ENCODE measurements at places on chromosomes 11 and 22. TPM values are rescaled to one million over a fixed set of nuclear protein-coding genes. Genes with fewer than 3 reads are reported as not detected.

C11orf98 gene
- total RNA-seq = 73.7 TPM

DNA sequence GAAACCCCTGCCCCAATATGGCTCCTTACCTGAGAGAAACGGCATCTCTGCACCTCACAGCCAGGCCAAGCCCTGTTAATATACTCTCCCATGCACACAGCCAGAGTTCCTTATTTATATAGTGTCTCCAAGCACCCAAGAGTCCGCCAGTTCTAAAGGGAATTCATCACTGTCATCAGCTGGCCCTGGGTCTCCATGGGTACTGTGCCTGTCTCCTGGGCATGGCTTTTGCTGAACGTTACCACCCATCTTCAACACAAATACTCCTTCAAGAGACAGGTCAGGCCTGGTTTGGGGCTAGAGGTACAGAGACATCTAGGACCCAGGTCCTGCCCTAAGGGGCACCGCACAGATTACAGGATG, 1.6 kb upstream of the ATG16L2 start:
- DNase-seq = no peak

- DNase-seq = no peak
Observed at GRCh38 chr11:114027926-114028325, 31.6 kb upstream of the ZBTB16 start.

DNA sequence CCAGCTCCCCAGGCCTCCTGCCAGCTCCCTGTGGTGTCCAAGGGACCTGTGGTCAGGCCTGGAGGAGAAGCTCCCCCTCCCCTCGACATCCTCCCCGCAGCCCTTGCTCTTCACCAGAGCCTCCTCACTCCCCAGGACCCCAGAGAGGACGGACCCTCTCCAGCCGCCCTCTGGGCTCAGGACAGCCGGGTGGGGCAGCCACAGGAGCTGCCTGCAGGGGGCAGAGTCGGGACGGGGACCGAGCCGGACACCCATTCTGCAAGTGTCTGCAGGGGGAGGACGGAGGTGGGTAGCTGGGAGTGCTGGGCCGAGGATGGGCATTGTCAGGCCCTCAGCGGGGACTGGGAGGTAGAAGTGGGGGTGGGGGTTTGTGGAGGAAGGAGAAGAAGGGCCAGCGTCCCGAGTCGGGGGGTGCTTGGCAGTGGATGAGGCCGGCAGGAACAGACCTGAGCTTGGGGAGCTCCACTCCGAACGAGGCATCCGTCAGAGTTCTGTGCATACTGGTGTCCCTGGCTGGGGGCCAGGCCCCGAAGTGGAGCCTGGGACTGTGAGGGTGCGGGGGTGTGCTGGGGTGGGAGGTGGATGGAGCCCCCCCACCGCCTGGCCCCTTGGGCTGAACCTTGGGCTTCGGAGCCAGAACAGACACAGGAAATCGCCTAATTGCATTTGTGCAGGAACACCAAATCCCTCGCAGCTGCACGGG, 15.2 kb downstream of the PRR33 start:
- peak; percentile 48 for DNase-seq

TMPRSS13 gene
- 1.1 TPM for total RNA-seq

DNA sequence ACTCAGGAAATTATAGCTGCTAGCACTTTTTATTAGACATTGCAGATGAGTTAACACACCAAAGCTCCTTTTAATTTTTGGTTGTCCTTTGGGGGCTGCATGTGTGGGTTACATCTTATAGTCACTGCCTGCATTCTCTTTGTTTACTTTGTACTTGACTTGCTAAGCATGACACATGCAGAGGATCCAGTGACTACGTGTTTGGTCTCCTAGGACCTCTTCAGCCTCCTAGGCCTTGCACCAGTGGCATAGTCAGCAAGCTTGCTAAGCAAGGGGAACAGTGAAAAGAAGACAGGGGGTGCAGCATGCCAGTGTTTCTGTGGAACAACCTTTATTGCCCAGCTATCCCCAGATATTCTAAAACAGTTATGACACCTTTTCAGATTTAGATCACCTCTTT, 108.2 kb downstream of the PAX6 start:
- peak; percentile 14 for DNase-seq

DNA sequence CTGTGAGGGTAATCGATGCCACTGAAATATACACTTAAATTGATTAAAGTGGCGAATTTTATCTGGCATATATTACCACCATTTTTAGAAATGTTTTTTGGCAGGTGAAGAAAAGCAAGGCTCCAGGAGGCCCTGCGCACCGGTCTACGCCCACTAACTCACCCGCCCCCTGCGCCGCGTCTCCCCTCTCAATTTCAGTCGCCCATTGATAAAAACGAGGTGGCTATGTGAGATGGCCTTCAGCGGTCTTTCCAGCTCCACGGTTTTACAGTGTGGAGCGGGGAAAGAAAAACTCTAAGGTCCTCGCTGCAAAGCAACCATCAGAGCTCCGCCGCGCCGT, 602 bp upstream of the AQP11 start:
- no peak for DNase-seq

- DNase-seq = no peak
Observed at GRCh38 chr22:37703906-37704305, 7.1 kb downstream of the TRIOBP start.

DNA sequence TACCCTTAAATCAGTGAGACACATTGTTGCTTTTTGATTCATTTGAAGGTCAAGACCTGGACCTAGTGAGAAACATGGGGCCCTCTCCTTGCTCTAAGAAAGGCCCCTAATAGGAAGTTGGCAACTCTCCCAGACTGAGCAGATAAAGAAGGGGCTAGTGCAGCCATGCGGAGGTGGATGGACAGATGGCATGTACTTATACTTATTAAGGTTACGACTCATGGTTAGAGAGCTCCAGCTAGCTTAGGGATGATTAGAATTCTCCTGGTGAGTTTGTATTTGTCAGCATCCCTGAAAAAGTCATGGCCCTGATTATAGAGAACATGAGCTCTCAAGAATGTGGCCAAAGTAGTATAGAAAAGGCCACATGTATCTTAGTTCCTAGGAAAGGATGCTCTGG, 112.1 kb upstream of the BDNF start:
- no peak for DNase-seq

GRCh38 chr11:11301212-11301611, 51.8 kb downstream of the CSNK2A3 start:
- no peak for DNase-seq

- no peak for DNase-seq
Observed at GRCh38 chr11:35855671-35856070, 88.2 kb upstream of the LDLRAD3 start.

FOLR1 gene
- not detected for total RNA-seq

SEZ6L gene
- not detected for total RNA-seq

DNA sequence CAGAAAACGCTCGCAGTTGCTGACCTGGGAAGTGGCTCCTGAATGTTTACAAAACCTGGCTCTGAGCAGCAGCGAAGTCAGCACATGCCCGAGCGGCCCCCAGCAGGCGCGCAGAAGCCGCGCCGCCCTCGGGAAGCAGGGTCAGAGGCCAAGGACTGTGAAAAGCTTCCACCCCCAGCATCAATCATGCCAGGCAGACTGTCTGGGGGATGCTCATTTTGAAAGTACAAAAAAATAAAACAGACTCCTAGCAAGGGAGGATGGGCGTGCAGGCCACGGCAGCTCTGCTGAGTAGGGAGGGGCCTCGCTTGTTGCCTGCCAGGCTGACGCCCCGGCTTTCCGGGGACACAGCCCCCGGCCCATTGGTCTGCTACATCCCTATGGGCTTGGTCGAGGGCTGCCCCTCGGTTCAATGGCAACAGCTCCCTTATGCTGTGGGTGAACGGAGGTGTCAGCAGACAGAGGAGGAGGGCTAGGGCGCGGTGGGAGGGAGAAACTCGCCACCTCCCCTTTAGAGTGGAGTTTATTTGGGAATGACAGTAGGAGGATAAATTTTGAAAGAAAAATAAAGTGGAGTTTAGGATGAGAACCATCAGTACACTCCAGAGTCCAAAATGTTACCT, 37.7 kb upstream of the GNB1L start:
- no peak for DNase-seq

DNA sequence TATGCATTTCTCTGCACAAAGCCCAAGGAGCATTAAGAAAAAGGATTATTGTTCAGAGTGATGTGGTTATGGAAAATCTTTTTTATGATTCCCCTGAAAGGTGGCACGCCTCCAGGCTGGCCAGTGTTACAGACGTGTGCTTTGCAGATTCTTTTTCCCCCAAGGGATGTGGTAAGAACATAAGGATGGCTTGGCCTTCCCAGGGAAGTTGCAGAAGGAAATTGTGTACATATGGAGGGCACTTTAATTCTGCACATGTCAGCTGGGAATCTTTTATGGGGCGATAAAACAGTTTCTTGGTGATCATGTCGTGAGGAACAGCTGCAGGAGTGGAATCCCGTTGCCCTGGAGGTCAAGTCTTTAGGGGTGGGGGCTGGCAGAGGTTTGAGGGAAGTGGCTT, 9.7 kb downstream of the SMARCB1 start:
- peak; percentile 84 for DNase-seq

GRCh38 chr11:12767577-12767976, 93.4 kb downstream of the TEAD1 start:
- no peak for DNase-seq

- DNase-seq = no peak
Observed at GRCh38 chr11:45216901-45217300, 69.2 kb downstream of the SYT13 start.

- no peak for DNase-seq
Observed at GRCh38 chr11:27716216-27716615, 16.0 kb upstream of the BDNF start.

MPST gene
- 54.8 TPM for total RNA-seq

GDPD5 gene
- total RNA-seq = 107 TPM

DNA sequence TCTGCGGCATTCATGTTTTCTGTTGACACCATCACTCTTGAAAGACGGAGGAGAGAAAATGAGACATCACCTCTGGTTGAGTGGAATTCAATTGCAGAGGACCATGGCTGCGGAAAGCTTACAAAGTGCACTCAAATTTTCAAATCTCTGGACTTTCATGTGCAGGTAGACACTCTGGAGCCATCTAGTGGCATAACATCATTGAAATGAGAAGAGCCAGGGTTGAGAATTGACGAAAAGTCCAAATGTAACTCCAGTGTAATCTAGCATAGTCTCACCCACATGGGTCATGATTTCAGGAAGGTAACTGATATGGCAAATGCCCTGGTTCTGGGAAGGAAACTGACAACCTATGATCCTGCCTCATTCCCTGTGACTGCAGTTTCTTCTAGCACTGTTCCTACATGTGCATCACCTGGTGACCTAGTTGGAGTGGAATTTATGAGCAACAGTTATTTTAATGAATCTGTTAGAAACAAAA, 687.8 kb downstream of the KCNA4 start:
- peak; percentile 80 for DNase-seq

- peak; percentile 75 for DNase-seq
Observed at GRCh38 chr11:116732271-116733042, 40.3 kb downstream of the BUD13 start.

TEX54 gene
- total RNA-seq = not detected

DNA sequence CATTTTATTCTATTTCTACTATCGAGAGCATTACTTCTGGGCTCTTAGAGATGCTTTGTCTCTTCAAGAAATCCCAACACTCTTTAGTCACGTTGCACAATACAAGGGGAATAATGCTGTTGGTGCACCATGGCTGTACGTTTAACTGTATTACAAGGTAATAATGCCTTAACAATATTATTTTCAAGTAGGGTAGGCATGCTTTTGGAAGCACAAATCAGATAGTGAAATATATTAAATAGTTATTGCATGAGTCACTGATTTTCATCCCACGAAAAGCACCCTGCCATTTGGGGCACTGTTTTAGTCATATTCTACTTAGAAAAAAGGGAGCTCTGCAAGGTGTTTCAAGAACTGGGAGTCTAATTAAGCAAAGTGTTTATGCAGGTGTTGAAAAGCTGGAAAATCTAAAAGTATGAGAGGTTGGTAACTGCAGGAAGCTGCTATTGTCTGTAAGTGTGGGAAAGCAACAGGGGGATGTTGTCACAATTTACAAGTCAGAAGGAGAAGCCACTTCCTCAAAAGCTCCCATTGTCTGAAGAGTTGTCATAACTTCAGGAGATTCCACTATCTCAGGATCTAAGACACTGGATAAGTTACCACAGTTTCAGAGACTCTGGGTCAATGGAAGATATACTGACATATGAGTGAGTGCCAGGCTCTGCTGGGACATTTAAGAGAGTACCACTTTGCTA, 218.2 kb downstream of the JRKL start:
- DNase-seq = no peak

OTOG gene
- total RNA-seq = not detected

DNA sequence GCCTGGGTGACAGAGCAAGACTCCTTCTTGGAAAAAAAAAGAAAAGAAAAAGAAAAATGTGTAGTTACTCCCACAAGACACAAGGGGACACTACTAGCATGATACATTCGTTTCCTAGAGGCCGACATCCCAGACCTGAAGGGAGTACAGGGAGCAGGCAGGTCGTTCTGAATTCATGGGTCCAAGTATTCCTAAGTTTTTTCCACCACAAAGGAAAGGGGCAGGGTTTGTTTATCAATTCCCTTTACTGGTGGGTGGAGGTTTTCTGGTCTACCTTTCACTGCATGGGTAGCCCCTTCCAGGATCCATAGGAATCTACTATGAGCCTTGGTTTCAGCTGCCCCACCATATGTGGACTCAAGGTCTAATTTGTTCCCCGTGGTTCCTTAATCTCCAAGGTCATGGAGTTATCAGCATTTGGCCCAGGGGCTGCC, 11.8 kb downstream of the TIGD3 start:
- peak; percentile 81 for DNase-seq

DNA sequence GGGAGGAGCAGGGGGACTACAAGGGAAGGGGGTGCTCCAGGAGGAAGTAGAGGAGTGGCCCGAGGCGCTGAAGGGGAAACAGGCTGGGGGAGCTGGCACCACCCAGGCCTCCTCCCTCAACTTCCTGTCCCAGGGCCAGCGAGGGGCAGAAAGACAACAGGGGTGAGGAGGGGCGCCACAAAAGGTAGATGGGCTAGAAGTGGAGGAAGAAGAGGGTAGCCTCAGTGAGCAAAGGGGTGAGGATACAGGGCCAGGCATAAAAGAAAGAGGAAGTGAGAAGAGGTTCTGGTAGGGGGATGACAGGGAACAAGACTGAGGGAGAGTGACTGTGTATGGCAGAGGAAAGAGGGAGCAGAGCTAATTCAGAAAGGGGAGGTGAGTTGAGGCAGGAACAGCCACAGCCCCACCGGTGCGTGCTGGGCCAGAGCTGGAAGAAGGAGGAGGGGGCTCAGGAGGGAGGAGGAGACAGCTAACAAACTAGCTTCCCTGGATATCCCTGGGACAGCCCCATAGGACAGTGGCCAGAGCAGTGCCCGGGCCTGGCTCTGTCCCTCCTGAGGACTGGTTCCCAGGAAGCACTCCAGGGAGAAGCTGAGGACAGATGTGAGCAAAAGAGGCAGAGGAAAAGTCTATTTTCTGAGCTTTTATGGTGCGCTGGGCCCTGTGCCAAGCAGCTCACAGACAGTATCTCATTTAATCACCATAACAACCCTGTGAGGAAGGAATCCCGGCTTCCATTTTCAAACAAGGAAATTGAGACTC, 8.5 kb downstream of the DCHS1 start:
- no peak for DNase-seq

All from SK-MEL-5 (cell line).